ENCODE measurements at places on chromosomes 5 and 9.

DNA sequence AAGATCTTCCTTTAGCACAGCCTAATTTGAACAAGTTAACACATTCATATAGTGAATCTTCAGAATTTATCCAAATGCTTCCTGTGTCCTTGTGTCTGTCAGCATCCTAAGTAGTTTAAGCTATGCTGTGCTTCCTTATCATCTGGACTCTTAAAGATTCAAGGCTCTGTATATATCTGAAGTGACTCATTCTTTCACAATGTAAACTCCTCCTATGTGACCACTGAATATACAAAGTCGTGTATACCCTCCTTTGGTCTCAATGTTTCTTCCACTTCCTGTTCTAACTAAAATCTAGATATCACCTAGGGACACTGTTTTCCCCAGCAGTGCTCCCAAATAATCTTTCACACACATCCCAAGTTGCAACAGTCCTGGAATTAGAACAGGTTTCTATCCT is 935.7 kb upstream of the NUDT12 start:
- no peak for DNase-seq

- no peak for DNase-seq
Observed at GRCh38 chr9:135565636-135566035, 4.1 kb downstream of the PAEP start.

DNA sequence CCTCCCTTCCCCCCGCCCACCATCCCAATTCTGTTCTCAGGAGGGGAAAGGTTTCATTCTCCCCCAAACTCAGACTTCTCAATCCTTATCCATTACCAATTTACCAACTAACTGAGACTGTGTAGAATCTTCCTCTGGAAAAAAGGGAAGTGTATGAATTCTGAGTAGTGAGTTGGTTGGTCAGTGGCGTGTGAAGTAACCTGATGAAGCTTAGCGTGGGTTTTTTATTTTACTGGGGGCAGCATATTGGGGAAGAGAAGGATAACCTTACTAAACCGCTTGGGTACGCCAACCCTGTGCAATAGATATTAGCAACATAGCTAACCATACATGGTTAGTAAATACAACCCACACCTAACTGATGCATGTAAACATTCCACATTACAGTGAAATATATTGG is 1.1 kb upstream of the DNAJC21 start:
- DNase-seq = no peak

DNA sequence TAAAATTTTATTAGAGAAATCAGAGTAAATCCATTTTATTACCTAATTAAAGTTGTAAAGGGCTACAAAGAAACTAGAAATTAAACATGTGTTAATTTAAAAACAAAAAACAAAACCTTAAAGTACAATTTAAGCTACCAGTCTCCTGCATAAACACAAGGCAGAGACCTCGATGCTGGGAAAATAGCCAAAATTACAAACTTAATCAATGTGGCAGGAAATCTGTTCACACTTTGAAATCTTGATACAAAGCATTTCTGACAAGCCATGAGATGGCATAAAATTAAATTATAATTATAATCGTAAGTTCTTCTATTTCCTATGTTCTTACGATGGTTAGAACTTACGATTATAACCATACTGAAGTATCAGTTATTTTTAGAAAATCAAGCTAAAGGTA is 158.0 kb upstream of the FREM1 start:
- no peak for DNase-seq

DNA sequence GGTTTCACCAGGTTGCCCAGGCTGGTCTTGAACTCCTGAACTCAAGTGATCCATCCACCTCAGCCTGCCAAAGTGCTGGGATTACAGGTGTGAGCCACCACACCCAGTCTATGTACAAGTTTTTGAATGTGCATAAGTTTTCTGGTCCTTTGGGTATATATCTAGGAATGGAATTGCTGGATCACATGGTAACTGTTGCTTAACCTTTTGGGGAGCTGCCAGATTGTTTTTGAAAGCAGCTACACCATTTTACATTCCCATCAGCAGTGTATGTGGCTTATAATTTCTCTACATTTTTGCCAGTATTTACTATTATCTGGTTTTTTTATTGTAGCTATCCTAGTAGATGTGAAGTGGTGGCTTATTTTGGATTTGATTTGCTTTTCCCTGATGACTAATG is 8.9 kb upstream of the LNPEP start:
- DNase-seq = no peak

DNA sequence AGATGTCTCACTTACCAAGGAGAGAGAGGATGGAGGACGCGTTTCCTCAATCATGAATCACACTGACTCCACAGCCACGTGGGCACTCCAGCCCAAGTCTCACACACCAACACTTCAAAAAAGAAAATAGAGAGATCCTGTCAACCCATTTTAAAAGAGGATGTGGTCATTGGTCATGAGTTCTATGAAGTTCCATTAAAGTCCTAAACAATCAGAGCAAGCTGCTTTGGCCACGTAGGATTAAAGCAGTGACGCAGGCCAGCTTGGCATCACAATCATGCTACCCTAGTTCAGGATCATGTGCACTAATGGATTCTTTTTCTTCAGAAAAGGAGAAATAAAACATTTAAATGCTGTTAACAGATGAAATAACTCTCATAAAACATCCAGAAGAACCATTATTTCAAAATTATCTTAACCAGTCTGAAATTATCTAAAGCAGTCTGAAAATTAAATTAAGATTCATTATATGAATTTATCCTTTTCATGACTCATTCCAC is 108.1 kb downstream of the SEMA5A start:
- DNase-seq = no peak

DNA sequence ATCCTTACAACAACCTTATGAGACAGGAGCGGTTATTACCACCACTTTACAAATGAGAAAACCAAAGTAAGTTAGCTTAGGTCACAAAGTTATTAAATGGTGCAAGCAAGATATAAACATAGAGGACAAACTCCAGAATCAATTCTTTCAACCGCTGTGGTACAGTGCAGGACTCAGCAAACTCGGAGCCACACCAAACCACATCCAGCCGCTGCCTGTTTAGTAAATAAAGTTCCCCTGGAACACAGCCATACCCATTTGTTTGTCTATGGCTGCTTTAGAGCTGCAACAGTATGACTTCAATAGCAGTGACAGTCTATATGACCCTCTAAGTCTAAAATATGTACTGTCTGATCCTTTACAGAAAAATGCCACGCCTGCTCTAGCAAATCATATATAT is 1567.2 kb upstream of the WWC1 start:
- DNase-seq = no peak
